ENCODE measurements at places on chromosomes 3 and 15.

- DNase-seq = no peak
These were observed 97.8 kb downstream of the AQP9 start for GRCh38 chr15:58235961-58236360.

GRCh38 chr15:57059026-57059660, 140.7 kb downstream of the TCF12 start:
- DNase-seq = no peak

- no peak for DNase-seq
These were observed 112.2 kb downstream of the FEZF2 start for GRCh38 chr3:62261121-62261520.

DNA sequence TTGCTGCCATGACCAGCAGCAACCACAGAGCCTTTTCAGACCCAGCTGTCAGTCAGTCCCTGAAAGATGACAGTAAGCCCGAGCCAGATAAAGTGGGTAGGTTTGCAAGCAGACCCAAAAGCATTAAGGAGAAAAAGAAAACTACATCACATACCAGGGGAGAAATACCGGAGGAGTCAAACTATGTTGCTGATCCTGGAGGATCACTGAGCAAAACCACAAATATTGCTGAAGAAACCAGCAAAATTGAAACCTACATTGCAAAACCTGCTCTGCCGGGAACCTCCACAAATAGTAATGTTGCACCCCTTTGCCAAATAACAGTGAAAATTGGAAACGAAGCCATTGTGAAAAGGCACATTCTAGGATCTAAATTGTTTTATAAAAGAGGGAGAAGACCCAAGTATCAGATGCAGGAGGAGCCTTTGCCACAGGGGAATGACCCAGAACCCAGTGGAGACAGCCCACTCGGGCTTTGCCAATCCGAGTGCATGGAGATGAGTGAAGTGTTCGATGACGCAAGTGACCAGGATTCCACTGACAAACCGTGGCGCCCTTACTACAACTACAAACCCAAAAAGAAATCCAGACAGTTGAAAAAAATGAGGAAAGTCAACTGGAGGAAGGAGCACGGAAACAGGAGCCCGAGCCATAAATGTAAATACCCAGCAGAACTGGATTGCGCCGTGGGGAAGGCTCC, 42.1 kb upstream of the RASA2 start:
- DNase-seq = no peak

All from astrocyte of the spinal cord (primary cell).